Stimulated activated CD4-positive, alpha-beta T cell treated with anti-CD3 and anti-CD28 coated beads, Interleukin-1b, Interleukin-23, amount 100 ng/mL, for 4 hours (primary cell): ENCODE measurements at places on chromosomes 5 and 9.
A peak's percentile ranks its signal among the peaks of the same experiment; 100 is the strongest.

DNA sequence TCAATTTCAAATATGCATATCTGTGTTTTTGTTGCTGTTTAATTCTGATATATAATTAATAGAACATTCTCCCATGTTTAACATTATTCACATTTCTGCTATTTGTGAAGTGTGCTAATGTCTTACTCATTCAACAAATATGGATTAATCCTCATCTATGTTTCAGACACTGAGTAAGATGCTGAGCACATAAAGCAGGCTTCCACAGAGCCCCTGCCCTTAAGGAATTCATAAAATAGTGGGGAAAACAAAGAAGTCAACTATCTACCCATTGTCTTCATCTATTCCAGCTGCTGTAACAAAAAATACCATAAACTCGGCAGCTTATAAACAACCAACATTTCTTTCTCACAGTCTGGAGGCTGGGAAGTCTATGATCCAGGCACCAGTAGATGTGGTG, 333.3 kb downstream of the SEMA5A start:
- no peak for DNase-seq

GRCh38 chr9:114851306-114851705, 45.5 kb upstream of the TNFSF15 start:
- no peak for DNase-seq

- no peak for DNase-seq
Measured at GRCh38 chr9:107710546-107710945, 221.0 kb upstream of the KLF4 start.

- DNase-seq, result no peak
Measured at GRCh38 chr5:151800532-151800931, 28.8 kb downstream of the G3BP1 start.

DNA sequence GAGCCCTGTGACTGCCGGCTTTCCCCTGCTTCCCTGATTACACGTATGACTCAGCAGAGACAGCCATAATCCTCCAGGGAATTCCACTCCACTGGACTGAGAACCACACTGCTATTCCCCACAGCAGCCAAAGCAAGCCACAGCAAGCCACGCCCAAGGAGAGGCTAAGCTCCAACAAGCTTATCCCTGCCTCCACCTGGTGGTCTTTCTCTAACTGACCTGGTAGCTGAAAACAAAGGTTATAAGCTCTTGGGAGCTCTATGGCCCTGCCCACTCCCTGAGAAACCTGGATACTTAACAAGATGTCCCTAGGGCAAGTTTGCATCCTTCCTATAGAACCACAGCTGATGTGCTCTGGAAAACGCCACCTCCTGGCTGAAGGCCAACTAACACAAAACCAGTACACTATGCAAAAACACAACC, 613.7 kb upstream of the CDH18 start:
- DNase-seq, result no peak

- DNase-seq, result no peak
Measured at GRCh38 chr9:88071331-88071730, 66.9 kb downstream of the SPATA31C2 start.

DNA sequence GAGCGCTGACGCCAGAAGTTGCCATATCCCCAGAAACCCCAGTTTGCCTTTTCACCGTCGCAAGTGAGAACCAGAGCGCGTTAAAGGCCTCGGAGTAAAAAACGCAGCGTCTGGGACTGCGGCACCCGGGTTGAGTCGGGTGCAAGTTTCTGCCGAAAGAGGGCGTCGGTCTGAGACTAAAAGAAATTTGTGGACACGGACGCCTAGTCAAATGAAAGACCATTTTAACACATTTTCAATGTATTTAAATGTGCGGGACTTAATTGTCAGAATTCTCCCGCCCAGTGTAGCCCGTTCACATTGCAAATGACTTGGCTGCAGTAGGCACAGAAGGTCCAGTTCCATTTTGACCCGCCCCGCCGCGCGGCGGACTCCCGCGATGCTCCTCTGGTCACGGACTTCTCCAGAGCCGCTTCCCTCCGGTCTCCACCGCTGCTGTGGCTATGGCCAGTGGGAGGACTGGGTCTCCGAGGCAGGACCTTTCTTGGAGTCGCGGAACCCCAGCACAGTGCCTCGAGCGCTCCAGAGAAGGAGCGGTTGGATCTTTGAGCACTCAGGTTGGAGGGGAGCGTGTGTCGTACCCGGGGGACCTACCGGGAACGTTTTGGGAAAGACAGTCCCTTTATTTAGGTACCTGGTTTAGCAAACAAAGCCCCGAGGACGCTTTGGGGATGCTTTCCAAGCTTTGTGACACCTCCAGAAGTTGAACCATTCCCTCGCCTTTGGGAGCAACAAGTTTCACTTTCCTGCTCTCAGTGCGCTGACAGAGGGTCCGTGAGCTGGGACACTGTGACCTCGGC, 1.2 kb upstream of the NPR3 start:
- peak; percentile 29 for DNase-seq

GRCh38 chr5:39767916-39768315, 343.1 kb upstream of the DAB2 start:
- no peak for DNase-seq
